Upper lobe of left lung (tissue), 6 donors: ENCODE measurements at places on chromosomes 12 and 14.

DNA sequence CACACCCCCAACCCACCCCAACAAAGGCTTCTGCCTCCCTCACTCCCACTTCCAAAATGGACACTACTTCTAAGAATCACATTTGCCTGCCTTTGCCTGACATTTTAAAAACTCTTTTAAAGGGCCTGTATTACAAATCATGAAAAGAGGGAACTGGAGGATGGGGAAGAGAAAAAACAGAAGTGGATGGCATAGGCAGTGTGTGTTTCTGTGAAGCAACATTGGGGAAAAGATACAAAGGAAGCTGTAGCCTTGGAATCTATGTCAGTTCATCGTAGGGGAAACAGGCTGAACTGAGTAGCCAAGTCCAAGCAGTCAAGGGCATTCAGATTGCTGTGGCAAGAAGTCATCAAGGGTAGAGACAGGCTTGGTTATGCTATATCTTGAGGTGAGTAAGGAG lies 273.9 kb downstream of the BTG1 start:
- peak; percentile 34 for DNase-seq

GRCh38 chr12:113334786-113335539 lies at the start of gene SLC8B1:
SLC8B1 (minus strand) TSS chr12:113335109; CDS start chr12:113332878, 2,231 bp downstream.
- peak; percentile 93 for DNase-seq

- DNase-seq = no peak
Measured at GRCh38 chr12:96409731-96410130, 9.5 kb upstream of the CDK17 start.

- DNase-seq = no peak
Measured at GRCh38 chr14:102255401-102256190, 49.4 kb downstream of the MOK start.

- DNase-seq = no peak
Measured at GRCh38 chr12:106136263-106136662, 2.5 kb downstream of the NUAK1 start.

GRCh38 chr14:98323836-98324235 lies 948.2 kb downstream of the BCL11B start:
- no peak for DNase-seq

DNA sequence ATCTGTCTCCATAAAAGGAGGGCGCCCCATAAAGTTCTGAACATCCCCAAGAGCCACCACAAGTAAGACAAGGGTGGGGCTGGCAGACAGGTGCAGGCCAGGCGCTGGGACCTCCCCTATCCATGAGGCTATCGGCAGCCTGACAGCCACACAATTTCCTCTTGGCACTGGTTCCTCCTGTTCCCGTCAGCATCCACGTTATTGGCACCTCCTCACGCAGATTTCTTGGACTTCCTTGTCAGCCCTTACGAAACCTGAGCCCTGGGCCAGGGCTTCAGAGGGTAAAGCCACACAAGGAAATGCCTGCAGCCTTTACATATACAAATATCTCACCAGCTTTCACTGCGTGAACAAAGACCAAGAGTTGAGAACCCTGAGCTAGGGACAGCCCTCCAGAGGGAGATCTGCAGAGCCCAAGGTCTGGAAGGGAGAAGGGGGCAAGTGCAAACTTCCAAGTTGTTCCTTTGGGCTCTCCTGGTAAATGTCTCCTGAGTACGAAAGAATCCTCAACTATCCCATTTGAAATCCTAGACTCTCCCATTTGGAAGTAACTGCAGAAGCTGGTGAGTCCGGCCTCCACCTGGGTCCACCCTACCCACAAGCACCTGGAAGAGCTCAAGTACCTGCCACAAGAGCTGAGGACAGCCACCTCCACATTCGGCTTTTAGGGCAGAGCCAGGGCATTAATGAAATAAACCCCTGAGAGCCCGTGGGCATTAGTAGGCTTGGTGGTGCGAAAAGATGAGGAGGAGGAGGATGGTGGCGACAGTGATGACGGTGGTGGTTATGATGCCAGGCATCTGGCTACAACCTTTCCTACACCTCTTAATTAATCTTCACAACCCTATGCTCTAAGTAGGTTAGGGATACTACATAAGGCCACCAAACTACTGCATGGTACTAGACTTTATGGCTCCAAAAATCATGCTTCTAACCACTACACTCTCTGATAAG lies 5.5 kb upstream of the TC2N start:
- peak; percentile 92 for DNase-seq

GRCh38 chr12:110844131-110844530 lies 2.7 kb upstream of the CCDC63 start:
- DNase-seq = no peak

GRCh38 chr14:79949906-79950305 lies 261.4 kb downstream of the DIO2 start:
- DNase-seq = no peak

DNA sequence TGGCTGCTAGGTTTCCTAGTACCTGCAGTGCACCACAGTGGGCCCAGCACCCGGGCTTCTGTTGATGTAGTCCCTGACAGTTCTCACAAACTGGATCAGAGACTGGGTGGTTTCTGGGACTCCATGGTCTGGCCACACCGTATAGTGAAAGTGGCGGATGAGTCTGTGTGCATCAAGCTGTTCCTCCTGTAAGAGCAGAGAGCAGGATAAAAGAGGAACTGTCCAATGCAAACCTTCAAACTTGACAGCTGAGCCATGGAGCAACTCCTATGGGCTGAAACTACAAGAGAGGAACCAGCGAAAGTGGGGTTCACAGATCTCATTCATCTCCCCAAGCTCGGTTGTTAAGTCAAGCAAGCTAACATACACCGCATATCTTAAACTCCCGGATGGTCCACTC lies 102.8 kb downstream of the PTPRB start:
- no peak for DNase-seq

GRCh38 chr12:2923057-2923456 lies 32.4 kb downstream of the TULP3 start:
- DNase-seq = no peak

- DNase-seq = no peak
Measured at GRCh38 chr12:124396544-124397398, 101.9 kb downstream of the RFLNA start.

DNA sequence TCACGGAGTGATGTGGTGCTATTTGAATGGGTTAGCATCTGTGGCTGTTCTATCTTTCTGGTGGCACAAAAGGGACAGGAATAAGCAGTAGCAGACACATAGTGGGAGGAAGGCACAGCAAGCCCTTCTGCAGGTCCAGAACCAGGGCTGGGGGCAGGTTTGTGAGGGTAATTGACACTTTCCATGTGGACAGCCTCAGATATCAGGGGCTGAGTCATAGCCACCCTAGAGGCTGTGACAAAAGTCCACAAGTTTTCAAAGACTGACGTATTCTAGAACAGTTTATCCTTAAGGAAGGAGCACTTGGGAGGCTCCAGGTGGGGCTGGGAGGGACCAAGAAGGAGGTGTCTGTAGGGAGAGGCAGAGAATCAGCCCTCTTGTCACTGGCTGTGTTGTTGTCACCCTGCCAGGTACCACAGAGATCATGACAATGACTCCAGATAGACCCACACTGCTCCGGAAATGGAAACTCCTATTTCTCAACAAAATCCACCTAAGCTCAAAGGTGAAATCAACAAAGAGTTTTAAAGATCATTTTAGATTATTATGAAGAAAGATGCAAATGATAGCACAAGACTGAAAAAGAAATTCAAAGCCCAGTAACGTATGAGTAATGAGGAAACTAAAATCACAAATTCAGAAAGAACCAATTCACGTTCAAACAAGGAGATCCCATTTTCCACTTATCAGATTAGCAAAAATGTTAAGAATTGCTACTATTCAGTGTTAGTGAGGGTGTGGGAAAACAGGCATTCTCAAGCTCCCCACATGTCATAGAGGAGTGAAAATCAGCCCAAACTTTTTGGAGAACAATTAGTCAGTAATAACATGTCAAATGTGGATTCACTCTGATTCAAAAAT lies 48.3 kb downstream of the NFKBIA start:
- DNase-seq = no peak

- DNase-seq = no peak
Measured at GRCh38 chr12:64625243-64626077, 15.2 kb downstream of the RASSF3 start.

DNA sequence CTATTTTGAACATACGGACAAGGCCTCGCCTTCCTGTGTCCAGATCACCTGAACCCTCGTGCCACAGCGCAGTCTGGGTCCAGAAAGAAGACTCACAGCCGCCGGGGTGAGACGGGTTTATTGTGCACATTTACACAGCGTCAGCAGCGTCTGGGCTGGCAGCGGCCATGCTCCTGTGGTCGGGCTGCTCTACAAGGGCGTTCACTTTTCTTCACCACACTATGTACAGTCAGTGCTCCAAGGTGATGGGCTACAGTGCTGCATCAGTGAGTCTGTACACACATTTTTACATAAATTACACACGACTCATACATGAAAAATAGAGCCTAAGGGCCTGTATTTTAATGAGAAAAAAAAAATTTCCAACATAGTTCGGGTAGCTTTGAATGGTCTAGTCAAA lies 18.0 kb downstream of the ZFYVE21 start:
- no peak for DNase-seq

DNA sequence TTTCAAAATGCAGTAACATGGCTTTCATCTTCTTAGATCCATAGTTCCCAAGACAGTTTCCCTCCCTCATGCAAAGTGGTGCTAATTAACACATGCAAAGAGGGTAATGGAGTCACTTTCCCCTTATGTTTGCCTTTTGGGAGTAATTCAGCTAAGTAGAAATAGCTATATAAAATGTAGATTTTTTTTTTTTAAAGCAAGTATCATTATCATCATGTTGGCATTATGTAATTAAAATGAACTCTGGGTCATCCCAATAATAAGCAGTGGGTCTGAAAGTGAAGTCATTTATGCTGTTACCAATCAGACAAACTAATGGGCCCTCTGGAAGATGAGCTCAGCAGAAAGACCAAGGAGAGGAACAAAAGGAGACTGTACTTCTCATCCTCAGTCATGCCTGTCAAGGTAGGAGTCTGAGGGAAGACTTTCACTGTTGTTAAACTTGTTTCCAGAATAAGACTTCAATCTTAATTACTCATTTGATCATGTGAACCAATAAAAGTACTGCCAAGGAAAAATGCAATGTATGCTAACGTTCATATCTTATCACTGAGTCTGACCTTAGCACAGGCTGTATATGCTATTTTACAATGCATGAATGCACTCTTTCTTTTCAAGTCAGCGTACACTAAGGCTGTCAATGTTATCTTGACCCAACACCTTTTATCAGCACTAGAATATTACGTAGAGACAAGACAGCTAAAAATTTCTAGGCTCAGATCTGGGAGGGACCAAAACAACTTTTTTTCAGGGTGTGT lies 26.8 kb downstream of the AREL1 start:
- DNase-seq = no peak

- no peak for DNase-seq
Measured at GRCh38 chr12:28563286-28563685, 373.0 kb downstream of the CCDC91 start.

DNA sequence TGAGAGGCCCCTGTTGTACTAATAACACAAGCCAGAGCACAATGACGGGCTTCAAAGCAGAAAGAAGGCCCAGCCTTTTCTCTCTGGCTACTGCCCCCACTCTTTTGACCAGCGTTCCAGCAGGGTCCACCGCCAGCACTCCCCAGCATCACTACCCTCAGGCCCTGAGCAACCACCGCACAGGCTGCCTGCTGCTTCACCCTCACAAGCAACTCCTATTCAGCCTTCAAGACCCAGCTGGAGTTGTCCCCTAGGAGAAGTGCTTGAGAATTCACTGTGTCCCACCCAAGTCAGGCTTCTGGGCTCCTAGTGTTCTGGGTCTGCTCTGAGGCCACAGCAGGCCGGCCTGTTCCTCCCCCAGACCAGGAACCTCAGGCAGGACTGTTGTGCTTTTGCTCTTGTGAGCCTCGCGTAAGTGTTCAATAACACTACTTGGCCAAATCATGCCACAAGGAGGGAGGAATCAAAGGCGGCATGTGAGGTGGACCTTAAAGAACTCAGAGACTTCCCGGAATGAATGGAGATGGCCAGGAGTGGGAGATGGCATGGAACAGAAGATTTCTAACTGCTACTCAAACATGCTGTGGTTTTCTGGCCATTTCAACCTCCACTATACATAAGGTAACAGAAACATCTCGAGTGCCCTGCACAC lies 83.3 kb upstream of the GPR68 start:
- DNase-seq = no peak

DNA sequence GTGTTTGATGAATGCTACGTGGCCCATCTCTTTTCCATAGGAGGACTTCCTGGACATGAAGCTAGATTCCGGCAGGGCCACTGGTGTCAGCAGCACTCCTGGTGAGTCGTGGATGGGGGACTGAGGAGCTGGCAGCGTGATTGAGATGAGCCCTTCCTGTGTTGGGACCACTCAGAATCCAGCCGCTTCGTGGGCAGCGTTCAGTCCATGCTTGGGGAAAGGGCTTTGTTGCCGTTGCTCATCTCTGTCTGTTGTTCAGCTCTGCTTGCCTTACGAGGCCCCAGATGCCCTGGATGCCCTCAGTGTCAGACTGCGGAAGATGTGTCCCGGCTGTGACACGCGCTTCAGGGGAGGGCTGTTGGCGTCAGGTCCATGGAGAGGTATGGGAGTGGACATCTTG lies 127.1 kb upstream of the RTL1 start:
- DNase-seq = no peak

DNA sequence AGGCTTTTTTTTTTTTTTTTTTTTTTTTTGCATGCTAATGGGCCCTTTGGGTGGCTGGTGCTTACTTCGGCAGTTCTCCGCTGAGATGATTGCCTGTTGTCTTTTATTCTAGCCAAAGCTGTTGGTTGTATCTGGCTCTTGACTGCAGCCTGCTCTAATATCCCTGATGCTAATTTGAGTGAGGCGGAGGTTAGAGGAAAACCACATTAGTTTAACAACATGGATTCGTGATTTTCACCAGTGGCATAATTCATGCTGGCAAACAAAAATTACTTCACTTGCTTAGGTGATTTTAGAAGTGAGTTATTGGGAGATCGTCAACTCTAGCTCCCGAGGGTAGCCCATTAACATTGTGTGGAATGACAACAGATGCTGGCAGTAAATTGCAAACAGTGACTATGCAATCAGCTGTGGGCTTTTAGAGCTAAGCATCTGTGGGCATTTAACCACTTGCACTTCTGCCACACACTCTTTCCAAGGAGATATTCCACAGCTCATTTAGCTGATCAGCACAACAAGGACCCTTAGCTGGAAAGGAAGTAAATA lies 97.6 kb upstream of the ZDHHC17 start:
- DNase-seq = no peak

DNA sequence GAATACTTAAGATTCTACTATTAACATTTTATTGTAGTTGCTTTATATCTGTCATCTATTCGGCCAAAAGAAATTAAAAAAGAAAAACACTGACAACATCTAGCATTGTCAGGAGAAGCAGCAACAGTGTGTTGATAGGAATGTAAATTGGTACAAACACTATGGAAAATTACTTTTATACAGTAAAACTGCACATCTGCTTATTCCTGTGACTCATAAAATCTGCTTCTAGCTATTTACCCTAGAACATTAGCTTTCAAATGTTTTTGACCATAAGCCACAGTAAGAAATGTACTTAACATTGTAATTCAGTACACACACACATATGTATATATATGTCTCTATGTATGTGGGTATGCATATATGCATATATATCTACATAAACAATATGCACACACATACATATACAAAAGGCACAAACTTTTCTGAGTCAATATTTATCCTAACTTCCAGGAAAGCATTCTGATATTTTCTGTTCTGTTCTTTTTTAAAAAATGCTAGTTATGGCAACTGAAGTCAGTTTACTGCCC lies 278.9 kb upstream of the GARIN2 start:
- no peak for DNase-seq
